ENCODE measurements at places on chromosomes 4 and X.

GRCh38 chr4:87038837-87039615 lies 104.2 kb downstream of the AFF1 start:
- peak; percentile 80 for DNase-seq

GRCh38 chrX:114344756-114345349 lies 239.0 kb upstream of the HTR2C start:
- DNase-seq: peak; percentile 1

DNA sequence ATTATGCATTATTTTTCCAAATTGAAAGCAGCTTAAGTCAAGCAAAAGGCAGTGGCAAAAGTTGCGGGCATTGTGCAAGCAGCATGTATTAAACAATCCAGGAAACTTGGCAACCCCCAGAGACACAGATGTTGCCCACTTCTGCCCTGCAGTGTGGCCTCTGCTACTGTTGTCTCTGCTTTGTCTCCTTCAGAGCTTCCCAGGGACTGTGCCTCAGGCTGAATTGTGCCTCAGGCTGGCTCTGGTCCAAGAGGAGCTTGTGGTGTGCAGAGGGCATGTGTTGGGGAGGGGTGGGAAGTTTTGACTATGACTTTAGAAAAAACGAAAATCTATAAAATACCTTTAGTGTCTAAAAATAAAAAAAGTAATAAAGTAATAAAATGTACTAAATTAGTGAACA lies 201.4 kb downstream of the CCSER1 start:
- DNase-seq: no peak

DNA sequence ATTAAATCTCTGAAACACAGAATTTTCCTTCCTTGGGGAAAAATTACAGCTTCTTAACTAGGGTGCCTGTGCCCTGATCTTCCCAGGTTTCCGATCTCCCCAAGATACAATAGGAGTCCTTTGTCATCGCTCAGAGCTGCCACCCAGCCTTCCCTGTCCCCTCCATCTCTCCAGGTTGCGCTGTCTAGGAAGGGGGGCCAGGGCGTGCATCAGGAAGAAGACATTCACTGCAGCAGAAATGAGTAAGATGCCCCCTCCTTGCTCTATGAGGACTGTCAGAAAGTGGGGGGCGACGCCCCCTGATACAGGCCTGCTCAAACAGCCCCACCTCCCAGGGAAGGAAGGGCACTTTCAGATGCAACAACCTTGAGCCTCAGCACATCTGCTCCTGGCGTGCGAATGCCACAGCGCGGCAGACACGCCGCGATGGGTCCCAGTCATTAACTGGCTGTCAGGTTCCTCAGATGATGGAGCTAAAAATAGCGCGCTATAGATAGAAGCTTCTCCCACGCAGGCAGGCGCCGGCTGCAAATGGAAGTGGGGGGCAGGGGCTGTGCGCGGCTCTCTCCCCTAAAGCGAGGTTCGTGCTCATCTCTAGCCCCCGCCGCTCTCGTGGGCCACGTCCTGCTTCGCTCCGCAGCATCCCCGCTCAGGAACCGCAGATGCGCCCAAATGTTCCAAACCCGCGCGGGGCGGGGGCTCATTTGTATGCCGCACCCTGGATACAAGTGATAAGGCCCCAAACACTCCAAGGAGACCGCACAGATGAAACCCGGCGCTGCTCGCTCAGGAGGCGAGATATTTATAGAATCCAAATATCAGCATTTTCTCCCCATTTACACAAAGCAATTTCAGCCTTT lies 57.6 kb upstream of the LGI2 start:
- DNase-seq: no peak

DNA sequence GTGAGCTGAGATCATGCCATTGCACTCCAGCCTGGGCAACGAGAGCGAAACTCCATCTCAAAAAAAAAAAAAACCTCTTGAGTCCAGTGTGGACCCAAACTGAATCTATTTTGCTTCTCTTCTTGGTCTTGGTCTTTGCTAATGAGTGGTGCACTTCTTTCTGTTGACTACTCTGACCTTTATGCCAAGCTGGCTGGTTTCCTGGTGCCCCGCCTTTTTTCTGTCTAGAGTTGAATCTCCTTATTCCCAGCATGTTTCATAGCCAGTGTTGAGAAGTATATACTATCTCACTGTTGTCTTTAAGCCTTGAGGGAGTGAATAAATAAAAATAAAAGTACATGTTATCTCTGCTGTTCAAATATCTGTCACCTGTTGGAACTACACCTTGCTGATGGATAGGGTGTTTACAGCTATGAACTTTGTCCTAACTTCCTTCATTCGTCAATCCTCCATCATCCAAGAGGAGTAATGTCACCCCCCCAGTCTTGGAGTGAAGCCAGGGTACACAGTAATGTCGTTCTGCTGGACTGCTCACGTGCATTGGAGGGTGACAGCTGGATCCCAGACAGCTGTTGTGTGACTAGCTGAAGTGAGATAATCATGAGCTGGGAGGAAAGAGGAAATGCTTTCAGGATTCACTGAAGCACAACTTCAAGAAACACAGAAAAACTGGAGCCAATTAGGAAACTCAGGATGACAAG lies 99.3 kb upstream of the PRKG2 start:
- DNase-seq: peak; percentile 42

GRCh38 chrX:107576841-107577240 lies 51.5 kb upstream of the PRPS1 start:
- no peak for DNase-seq

DNA sequence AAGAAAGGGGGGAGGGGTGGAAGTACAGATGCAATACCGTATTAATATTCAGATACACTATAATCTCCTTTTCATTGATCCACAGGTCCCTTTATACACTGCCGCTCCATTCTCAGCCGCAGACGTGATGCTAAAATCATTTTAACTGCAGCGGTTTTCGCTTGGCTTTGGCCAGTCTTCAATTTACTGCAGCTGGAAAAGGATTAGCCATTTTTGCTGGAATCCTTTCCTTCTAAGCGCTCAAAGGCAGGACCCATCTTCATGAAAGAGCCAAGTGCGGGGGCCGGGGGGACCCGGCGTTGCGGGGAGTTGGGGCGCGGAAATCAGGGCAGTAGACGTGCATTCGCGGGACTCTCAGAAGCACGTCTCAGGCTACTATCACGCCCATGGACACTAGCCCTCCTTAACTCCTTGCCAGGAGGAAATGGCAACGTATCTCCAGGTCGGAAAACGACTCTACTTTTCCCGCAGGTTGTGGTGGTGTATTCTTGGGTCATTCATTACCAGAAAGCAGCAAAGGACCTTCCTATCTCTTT lies 1.7 kb upstream of the PCDH10 start:
- no peak for DNase-seq

DNA sequence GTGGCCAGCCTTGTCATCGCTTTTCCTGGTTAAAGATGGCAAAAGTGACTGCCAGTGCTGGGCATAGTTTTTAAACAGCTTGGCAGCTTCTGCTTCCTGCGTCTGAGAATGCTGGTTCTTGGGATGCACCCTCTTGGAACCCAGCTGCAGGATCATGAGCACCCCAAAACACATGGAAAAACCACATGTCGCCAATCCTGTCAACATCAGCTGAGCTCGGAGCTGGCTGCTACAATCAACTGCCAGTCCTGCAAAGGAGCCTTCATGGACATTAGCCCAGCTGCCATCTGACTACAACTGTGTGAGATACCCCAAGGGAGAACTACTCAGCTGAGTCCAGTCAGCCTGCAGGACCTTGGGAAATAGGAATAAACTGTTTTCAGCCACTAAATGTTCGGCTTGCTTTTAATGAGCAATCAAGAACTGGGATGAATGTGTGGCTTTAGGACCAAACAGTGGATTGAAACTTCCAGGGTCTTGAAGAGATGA lies 31.0 kb downstream of the OSTC start:
- DNase-seq: no peak

DNA sequence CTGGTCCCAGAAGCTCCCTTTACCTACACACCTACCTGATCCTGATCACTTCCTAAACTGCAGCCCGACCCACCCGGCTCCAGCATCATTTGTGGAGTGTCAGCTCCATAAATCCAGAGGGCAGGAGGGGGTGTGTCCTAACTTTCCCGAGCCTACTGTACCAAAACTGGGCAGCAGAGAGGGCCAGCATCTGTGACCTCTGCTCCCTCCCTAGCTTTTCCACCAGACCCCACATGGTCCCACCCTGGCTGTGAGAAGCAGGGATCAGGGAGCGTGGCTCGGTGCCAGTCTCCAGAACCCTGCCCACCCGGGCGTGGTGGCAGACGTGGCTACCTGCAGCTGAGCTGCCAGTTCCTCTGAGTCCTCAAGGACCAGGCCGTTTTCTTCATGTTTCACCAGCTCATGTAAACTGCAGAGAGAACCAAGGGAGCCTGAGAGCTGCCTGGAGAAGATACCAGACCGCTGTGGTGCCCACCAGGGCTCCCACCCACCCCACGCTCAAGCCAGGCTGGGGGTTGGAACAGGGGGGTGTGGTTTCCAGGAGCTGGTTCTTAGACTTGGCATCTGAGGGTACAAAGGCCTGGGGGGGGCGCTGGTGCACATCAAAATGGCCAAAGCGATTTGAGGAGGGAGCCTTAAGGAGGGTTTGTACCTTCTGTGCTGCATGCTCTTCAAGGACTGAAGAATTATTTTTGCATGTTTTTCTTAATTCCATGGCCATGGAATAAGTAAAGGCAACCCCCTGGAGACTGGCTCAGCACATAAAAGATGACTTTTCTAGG lies 76.7 kb upstream of the DRD5 start:
- DNase-seq: no peak

DNA sequence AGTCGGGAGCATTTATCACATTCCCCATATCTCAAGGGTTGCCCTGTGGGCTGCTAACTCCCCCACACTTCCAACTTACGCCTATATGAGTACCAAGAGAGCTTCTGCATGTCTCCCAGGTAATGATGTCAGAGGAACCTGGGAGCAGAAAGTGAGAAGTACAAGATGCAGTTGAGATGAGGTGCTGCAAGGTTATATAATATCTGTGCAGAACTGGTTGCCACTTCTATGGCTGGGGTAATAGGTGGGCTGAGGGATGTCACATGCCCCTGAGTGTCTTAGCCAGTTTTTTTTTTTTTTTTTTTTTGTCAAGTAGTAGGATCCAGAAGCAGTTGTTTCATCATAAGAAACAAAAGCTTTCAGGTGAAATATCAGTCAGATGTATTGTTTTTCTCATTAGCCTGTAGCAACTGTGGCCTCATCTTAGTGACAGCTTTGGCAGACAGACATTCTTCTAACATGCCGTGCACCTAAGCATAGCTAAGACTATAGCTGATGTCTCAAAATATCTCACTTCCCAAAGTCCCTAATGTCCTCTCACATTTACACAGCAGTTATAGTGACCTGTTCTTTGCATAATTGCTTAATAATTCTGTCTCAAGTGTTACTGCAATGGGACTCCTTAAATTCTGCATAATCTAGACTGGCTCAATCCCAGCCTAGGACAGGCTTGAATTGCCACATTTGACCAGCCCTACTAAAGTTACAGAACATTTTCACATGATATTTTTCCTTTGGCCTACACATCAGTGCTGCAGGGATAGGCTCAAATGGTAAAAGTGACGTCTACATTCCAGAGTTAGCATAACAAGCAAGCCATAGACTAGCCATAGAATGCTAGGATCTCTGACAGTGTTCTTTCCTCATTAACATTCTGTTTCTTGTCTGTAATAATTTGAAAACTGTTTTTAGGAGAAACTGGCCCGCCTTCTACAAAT lies 17.9 kb upstream of the MAOB start:
- no peak for DNase-seq

DNA sequence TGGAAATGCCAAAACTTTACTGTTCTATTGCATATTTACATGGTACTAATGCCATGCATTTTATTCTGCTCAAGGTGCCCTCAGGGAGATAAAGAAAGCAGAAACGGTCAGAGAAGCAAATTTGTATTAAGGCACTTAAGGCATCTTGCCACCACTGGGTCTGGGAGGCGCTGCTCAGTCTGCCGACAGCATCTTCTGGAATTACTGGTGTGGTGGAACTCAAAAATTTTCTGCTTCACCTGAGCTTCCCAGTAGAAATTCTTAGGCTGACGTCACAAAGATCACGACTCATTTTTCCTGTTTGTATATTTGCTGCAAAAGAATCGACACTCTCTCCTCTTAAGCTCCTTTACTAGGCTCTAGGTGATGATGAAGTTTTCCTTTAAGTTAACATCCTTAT lies 3.0 kb downstream of the RASSF6 start:
- DNase-seq: no peak

GRCh38 chr4:25253071-25253445 lies 19.2 kb downstream of the PI4K2B start:
- DNase-seq: no peak

DNA sequence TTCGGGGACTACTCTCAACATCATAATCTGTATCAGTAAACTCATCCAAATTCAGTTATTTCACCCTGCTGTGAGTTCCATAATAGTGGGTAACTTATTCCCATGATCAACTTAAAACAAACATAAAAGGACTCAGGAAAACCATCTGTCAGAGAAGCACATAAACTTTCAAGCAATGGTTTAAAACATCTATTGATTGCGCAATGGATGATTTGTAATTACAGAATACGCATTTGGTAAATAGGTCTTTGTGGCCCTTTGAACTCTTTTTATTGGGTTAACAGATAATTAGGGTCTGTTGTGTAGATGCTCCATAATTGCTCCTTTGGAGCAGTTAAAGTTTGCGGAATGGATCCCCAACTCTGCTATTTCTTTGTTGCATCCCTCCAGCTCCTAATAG lies 115.3 kb downstream of the KIT start:
- no peak for DNase-seq

DNA sequence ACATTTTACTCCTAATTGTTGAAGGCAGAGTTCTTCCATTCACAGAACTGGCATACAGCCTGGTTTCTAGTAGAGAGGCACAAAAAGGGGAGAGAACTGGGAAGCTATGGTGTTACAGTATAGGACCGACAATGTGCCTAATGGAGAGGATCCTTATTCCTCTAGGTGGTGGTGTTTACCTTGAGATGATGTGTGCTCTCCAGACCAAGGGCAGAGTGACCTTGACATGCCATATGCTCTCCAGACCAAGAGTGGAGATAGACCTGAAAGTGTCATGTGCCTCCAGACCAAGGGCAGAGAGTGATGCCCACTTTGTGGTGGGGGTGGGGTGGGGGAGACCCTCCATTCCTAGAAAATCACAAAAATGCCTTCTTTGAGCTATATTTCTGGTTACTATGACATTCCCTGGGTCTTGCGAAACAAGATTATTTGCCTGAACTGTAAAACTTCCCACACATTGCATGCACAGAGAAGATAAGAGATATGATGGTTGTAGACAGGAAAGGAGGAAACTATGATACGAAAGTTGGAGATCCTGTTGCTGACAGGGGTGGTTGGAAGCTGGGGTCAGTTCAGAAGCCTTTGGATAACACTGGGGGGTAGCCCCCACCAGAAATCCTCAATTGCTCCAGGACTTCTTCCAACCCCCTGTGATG lies 119.7 kb downstream of the TEX13C start:
- no peak for DNase-seq

- peak; percentile 34 for DNase-seq
Observed at GRCh38 chr4:182578402-182578801, 335.2 kb downstream of the TENM3 start.

DNA sequence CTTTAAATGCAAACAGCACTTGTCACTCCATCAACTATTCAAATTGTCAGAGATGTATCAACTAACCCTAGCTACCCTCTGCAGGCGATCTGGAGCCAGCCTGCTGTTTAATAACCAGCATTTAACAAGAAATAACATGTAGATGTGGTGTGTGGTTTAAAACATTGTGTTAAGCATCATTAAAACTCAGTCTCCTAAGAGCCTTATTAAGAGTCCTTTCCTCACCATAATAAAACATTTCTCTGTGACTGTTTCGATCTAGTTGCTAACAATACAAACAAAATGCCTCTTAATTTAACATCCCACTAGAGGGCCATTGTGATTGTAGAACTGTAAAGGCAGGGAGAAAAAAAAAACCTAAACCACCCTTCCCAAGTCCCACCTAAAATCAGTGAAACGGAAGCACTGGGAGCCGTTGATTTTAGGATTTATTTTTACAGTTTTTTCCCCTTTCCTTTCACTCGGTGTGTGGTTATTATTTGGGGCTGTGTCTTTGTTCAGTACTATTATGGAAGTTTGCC lies 708.6 kb downstream of the C4orf33 start:
- DNase-seq: no peak

Data from GM04503 (cell line).